ENCODE measurements at places on chromosomes 11 and 22.

DNA sequence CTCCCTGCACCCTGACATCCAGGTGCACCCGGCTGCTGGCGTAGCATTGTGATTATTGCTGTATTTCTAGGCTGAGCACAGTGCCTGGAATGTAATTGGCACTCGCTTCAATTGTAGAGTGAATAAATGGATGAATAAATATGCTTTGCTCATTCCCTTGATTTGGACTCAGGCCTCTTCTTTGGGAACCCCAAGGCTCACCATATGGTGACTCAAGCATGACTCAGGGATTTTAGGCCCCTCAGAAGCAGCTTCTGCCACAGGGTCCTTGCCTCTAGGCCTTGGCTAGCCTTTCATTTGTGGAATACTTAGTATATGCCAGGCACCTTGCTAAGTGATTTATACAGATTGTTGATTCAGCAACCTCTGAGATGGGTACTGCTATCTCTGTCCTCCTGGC is 78.9 kb downstream of the GRIK4 start:
- DNase-seq = no peak

- peak; percentile 35 for DNase-seq
Measured at GRCh38 chr11:35141571-35141971, 2.6 kb downstream of the CD44 start.

DNA sequence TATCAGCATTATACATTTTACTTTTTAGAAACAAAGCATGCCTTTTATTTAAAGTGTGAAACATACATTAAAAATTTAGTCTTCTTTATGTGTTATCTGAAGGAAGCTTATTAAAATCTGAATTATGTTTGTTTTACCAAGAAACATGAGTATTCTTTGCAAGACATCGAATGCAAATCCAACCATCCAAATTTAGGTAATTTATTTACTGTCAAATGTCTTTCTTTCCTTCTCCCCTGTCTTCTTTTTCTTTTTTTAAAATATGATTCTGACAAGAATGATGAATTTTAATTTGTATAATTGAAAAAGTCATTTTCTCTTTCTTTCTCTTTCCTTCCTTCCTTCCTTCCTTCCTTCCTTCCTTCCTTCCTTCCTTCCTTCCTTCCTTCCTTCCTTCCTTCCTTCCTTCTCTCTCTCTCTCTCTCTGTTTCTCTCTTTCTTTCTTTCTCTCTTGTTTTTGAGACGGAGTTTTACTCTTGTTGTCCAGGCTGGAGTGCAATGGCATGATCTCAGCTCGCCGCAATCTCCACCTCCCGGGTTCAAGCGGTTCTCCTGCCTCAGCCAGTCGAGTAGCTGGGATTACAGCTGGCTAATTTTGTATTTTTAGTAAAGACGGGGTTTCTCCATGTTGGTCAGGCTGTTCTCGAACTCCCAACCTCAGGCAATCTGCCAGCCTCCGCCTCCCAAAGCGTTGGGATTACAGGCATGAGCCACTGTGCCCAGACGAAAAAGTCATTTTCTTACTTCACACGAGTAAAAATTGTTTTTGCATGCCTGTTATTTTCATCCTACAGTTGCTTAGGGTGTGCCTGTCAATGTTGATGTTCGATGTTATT is 157.5 kb downstream of the TMEM135 start:
- no peak for DNase-seq

- no peak for DNase-seq
Measured at GRCh38 chr11:93285430-93285829, 45.1 kb upstream of the DEUP1 start.

DNA sequence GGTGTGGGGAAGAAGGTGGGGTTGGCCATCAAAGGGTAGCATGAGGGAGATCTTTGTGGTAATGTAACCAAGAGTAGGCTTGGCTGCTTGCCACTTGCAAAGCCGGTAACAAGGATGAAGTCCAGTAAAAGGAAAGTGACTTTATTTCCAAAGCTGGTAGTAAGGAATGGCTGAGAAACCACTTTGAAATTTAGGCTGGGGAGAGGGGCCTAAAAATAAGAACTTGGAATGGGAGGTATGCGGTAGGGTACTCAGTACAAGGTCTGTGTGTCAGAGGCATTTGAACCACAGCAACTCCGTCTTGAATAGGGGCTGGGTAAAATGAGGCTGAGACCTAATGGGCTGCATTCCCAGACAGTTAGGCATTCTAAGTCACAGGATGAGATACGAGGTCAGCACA is 216.0 kb upstream of the ISX start:
- peak; percentile 58 for DNase-seq

DNA sequence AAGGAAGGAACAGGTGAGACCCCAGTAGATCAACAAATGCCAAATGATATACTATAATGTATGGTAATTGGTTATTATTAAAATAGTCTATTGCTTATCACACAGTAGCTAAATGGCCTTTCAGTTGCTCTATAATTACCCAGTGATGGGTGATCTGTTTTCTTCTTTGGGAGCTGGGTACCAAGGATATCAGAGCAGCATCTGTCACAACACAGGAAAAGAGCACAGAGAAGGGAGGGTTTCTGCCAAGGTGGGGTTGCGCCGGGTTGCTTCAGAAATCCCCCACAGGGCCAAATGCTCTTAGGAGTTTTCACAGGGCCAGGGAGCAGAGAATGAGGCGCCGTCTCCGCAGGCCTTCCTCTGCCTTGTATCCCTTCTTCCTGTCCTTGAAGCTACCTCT is 469.4 kb downstream of the INSC start:
- DNase-seq = no peak

- no peak for DNase-seq
Measured at GRCh38 chr22:19708321-19709011, 5.8 kb upstream of the SEPTIN5 start.

GRCh38 chr11:44579302-44579761 is 13.9 kb downstream of the CD82 start:
- DNase-seq = no peak

- no peak for DNase-seq
Measured at GRCh38 chr11:63680834-63681320, 423 bp upstream of the RTN3 start.

DNA sequence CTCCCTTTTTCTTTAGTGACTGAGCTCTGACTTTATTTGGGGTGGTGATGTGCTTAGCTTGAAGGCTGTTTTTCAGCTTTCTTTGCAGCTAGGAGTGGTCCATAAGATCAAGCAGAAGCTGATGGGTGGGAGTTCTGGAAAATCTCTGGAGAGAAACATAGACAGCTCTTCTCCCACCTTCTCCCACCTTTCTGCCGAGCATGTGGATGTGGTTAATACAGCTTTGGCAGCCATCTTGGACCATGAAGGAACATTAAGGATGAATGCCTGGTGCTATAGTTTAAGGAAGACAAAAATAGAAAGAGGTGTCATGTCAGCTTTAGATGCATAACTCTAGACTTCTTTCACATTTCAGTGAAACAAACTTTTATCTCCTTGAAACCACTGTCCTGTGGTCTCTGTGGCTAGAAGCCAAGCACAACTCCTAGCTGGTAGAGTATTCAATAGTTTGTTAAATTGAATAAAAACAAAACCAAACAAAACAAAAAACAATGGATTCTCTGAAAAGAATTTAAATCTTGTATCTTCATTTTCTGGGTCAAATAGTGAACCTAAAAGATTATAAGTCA is 203.6 kb upstream of the SESN3 start:
- no peak for DNase-seq

- no peak for DNase-seq
Measured at GRCh38 chr11:117441146-117441975, 113.7 kb downstream of the CEP164 start.

DNA sequence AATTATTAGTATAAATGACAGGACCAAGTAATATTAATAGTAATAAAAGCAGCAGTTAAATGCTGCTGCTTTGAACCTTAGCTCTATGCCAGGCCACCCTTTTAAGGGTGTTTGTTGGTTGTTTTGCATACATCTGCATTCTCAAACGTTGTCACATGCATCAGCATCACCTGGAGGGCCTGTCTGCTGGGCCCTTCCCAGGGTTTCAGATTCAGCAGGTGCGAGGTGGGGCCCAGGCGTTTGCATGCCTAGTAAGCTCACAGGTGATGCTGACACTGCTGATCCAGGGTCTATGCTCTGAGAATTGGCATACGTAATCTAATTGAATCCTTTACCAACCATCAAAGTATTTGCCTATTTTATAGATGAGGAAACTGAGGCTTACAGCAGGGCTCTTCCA is 246.5 kb downstream of the CADM1 start:
- no peak for DNase-seq

DNA sequence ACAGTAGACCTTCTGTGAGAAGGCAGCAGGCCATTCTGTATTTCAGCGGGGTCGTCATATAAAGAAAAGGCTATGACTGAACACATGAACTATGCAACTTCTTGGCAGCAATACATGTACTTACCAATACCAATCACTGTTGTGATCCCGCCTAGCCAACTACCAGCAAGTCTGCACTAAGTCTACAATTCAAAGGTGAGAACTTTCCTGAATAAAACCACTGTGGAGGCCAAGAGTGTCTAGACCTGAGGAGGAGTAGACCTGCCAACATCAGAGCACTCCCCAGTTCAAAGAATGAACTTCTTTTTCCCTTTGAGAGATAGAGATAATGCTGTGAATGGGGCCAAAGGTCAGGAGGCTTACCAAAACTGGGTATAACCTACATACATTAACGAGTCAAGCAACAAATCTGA is 108.2 kb downstream of the SIK3 start:
- peak; percentile 87 for DNase-seq

DNA sequence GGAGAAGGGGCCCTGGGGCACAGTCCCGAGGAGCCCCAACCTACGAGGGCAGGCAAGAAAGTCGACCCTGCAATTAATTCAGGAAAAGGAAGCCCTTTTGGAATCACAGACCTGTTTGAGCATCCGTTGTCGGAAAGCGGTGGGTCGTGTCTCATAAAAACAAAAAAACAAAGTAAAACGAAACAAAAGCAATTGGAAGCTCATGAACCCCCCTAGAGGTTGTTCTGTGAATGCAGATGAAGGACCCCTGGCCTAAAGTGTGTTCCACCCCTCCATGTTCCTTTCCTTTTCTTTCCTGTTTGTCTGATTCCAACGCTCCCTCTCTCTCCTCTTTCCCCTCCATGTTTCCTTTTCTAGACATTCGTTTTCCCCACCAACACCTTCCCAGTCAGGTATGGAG is 203.7 kb downstream of the GRIK4 start:
- no peak for DNase-seq

GRCh38 chr11:102468616-102469195 is 16.1 kb upstream of the TMEM123 start:
- no peak for DNase-seq

GRCh38 chr11:28231475-28231874 is 123.3 kb downstream of the METTL15 start:
- no peak for DNase-seq

DNA sequence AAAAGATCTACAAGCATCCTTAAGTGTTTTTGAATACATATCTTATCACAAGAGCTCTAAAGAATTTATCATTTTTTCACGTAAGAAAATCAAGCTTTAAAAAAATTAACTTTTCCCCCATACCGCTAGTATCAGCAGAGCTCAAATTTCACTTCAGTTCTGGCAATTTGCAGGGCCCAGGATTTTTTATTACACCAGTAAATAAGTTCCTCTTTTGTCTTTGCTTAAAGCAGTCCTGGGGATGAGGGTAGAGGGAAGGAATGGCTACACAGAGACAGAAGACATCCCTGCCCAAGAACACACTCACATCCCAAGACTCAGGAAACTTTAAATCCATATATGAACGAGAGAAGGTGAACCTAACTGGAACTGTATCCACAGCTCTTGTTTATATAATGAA is 22.6 kb upstream of the SORL1 start:
- no peak for DNase-seq

DNA sequence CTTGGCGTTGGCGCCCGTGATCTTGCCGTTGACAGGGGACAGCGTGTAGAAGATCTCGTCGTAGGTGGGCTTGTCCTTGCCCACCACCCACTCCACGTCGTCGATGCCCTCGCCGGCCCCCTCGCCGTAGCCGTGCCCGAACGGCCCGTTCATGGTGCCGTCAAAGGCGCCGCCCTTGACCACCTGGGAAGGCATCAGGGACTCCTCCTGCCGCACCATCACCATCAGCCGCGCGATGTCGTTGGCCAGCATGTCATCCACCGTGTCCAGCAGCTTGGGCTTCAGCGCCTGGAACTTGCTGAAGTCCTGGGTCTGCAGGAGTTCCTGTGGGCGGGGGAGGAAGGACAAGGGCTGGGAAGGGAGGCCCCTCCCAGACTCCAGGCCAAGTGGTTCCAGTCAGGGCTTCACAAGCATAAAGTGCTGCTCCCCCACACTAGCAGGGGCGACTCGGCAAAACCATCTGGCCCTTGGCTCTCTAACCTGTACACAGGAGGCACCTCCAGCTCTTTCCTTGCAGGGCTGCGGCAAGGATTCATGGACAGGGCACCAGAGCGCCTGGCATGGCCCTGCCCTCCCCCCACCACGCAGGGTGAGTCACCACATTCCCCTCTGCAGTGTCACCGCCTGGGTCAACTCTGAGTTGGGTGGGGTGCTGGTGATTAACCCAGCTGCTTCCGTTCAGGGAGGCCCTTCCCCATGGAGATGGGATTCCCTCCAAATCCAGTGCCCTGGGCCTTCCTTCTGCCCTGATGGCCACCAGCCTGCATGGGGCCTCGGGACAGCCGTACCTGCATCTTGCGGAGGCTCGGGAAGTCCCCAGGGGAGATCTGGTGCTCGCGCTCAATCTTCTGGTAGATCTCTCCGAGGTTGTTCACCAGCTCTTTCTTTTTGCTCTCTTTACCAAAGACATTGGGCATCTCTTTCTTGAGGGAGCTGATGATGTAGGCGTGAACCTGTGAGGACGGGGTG is 10.4 kb upstream of the CDC42BPG start:
- DNase-seq = peak; percentile 93

GRCh38 chr11:62505059-62505439 is 41.6 kb downstream of the AHNAK start:
- no peak for DNase-seq

GRCh38 chr11:15897211-15897960 is 459.0 kb downstream of the SOX6 start:
- DNase-seq = peak; percentile 38
